ENCODE measurements at places on chromosomes 4 and X.

DNA sequence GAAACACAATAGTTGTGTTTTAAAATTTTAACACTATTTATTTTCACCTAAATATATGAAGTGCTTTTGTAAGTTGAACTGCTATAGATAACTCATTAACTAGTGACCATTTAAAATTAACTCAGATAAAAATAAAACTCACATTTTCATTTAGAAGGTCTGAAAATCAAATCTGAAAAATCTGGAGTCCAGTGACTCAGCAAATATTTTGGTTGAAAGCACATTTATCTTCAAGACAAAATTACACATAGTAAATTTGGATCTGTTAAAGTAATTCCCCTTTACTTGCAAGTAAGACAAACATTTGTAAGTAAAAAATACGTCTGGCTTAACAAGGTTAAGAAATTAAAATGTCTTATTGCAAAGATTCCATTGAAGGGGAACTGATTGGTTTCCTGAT lies 589.1 kb downstream of the TRIML1 start:
- no peak for DNase-seq

DNA sequence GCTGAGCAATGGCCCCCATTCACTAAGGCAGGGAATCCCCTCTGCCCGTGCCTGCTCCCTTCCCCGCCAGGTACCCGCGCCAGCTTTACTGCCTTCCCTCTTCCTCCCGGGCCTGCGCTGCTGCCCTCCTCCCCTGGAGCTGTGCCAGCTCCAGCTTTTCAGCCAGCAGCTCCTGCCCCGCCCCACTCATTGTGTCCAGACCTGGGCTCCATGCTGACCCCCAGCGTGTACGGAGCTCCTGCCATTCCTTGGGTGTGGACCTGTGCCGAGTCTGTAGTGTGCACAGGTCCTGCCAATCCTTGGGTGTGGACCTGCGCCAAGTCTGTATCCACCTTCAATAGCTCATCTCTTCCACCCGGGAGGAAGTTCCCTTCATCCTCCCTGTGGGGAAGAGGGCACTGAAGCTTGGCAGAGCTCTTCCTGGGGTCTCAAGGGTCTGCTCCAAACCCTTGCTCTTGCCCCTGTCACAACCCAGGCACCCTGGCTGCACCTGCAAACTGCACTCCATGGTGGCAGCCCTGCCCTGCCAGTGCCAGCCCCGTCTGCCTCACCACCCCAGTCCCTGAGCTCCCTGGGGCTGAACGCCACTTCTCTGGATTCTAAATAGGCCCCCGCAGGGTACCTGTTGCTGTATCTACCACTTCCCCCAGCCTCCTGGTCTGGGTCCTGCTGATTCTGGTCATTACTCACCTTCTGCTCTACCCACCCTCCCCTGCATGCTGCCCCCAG lies 63.9 kb downstream of the TRMT44 start:
- no peak for DNase-seq

DNA sequence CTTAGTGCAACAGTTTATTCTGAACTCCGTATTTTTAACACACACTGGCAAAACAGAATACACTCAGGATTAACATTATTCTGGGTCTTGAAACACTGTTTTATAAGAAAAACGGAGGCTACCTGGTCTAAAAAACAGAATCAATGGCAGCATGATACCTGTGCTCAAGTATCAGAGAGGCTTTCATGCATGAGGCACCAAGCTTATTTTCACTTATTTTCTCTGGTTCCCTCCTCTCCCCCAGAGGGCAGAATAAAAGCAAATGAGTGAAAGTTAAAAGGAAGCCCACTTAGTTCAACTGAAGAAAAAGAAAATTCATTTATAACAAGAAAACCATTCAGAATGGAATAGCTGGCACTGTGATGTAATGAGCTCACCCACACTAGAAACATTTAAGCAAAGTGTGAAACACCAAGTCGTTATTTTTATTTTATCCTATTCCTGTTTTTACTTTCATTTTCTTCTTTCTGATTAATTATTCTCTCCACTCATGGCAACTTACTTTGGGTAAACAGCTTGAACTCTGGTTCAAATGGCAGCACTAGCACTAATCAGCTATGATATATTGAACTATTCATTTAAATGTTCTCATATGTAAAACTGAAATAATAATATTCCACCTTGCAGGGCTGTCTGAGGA lies 211.8 kb downstream of the PPP3CA start:
- DNase-seq = no peak

DNA sequence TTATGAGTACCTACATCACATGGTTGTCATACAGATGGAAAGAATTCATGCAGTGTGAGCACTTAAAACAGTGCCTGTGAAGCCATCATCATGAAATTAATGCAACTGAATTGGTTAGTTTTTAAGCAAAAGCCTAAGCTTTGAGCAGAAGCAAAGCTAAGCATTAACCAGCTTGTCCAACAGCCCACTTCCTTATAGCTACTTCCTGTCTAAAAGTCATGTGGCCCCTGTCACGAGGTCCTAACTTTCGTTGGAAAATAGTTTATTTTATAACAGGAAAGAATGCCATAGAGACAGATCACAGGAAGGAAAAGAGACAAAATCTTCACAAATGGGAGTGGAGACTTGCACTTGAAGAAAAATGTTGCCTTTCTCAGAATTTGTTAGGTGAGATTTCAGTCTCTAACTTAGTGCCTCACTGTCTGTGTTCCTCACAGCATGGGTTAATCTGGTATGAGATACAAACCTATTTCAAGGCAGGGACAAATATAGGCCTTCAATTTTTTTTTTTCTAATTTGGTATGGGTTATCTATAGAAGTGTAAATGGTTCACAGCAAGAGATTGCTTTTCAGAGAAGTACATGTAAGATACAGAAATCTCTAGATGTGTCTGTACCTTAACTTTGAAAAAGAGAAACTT lies 27.7 kb upstream of the VCX start:
- no peak for DNase-seq

DNA sequence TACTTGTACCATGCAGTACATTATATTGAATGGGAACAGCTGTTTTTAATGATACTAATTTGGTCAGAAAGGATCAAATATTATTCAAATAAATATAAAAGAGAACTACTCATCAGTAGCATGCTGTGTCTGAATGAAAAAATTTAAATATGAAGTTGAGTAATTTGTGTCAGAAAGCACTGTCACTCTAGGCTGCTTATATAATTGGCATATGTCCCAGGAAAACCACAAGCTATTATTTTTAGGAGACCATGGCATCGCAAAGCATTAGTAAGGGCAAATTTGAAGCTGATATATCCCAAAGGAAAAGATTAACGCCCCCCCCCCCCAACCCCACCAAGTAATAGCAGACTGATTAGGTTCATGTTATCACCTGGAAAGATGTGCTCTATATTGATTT lies 388.5 kb upstream of the SPANXN4 start:
- no peak for DNase-seq

DNA sequence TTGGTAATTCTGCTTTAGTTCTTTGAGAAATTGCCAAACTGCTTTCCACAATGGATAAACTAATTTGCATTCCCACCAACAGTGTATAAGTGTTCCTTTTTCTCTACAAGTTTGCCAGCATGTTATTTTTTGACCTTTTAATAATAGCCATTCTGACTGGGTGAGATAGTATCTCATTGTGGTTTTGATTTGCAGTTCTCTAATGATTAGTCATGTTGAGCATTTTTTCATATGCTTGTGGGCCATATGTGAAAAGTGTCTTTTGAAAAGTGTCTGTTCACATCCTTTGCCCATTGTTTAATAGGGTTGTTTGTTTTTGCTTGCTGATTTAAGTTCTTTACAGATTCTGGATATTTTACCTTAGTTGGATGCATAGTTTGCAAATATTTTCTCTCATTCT lies 25.9 kb downstream of the ENPEP start:
- DNase-seq = no peak

DNA sequence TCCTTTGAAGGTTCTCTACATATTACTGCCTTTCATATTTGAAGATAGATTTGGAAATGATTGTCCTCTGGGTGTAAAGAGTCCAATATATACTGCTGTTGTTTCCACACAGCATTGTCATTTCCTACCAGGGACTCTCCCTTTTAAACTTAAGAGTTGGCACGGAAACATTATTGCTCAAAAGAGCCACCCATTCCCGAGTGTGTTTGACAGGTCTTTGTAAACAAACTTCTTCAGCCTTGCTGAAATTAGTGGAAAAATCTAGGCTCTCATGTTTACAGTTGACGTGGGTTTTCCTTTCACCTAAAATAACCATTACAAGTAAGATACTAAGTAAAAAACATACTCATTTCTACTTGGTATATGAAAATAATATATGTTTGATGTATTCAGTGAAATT lies 111.4 kb upstream of the LIMCH1 start:
- DNase-seq = no peak

DNA sequence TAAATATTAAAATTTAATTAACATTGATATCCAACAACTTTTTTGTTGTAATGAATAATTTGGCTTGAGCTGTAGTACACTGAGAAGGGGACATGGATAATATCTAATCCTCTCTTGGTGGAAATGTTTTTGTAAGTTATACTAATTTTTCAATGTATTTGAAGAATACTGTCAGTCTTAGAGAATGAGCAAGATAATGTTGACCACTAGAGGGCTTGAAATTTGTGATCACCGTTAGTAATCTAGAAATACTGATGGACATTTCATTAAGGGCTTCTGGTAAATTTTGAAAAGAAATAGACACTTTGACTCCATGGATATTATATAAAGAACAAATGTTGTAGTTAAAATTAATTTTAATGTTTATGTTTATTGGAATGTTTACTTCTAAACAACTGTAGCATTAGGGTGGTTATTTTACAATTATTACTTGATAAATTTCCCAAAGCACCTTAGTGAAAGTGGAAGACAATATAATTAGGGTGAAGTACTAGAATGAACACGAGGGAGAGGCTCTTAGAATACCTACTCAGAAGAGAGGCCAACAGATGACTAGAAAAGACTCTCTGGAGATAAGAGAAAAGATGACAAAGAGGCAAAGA lies 20.0 kb upstream of the CAMK2D start:
- peak; percentile 24 for DNase-seq

- DNase-seq = no peak
Measured at GRCh38 chrX:47573341-47574075, 8.7 kb upstream of the TIMP1 start.

GRCh38 chr4:56531823-56532222 lies 26.2 kb downstream of the ARL9 start:
- no peak for DNase-seq

- no peak for DNase-seq
Measured at GRCh38 chr4:185599553-185600243, 64.4 kb upstream of the PDLIM3 start.

- DNase-seq = peak; percentile 63
Measured at GRCh38 chr4:129641179-129641578, 545.2 kb downstream of the C4orf33 start.

DNA sequence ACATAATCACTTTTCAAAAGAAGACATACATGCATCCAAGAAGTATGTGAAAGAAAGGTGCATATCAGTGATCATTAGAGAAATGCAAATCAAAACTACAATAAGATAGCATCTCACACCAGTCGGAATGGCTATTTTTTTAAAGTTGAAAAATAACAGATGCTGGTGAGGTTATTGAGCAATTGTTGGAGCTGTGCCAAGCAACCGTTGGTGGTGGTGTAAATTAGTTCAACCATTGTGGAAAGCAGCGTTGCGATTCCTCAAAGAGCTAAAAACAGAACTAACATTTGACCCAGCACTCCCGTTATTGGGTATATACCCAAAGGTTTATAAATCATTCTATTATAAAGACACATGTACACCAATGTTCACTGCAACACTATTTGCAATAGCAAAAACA lies 14.2 kb downstream of the COX7B2 start:
- no peak for DNase-seq

DNA sequence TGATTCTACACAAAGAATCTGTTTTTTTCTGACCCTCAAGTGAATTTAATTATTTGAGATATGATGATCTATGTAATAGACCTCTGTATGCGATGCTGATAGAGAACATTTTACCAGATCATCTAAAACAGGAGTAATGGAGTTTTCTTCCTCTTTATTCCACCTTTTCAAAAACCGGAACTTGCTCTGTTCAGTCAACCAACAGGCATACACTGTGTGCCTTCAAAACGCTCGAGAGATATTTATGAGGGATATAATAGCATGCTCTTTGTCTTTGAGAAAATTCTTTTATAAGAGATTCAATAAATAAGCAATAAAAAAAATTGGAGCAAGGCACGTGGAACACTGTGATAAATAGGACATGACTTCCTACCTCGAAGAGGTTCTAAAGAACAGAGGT lies 2.0 kb downstream of the NYX start:
- DNase-seq = no peak

DNA sequence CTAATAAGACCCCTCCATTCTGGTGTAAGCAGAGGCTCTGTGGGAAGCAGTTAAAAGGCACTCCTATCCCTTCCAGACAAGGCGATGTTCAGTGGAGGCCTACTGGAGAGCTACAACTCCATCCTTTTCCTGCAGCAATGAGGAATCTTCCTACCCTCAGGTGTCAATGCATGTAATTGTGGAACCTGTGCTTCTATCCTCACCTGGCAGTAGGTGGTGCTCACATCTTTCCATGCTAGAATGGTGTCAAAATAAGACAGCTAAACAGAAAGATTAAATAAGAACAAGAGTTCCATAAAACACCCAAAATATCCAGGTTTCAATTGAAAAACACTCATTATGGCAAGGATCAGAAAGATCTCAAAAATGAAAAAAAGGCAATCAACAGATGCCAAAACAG lies 224.6 kb downstream of the IL15 start:
- peak; percentile 30 for DNase-seq

GRCh38 chr4:145281951-145282350 lies 101.6 kb upstream of the OTUD4 start:
- DNase-seq = no peak

- DNase-seq = no peak
Measured at GRCh38 chr4:22412013-22412412, 103.9 kb downstream of the ADGRA3 start.

GRCh38 chrX:13716455-13716854 lies 18.0 kb downstream of the TRAPPC2 start:
- DNase-seq = no peak

GRCh38 chr4:17187003-17187402 lies 288.6 kb upstream of the LDB2 start:
- DNase-seq = no peak

- no peak for DNase-seq
Measured at GRCh38 chrX:46698691-46699090, 60.2 kb downstream of the SLC9A7 start.

- DNase-seq = no peak
Measured at GRCh38 chr4:140645614-140646412, 77.1 kb upstream of the UCP1 start.

DNA sequence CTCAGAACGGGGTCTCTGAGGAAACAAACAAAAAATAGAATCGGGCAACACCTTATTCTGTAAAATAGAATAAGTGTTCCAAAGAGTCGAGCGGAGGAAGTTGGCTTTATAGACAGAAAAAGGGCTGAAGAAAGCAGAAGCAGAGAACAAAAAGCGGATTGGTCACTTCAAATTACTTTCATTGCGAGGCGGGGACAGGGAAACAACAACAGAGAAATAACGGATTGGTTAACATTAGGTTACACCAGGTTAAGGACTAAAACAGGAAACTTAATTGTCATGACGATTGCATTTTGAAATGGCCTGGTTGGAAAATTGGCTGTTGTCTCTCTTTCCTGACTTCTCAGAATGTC lies 433 bp upstream of the COQ2 start:
- DNase-seq = no peak

GRCh38 chrX:63918611-63919010 lies 133.6 kb upstream of the ARHGEF9 start:
- no peak for DNase-seq

- peak; percentile 49 for DNase-seq
Measured at GRCh38 chr4:4524364-4524763, 17.5 kb downstream of the STX18 start.

- DNase-seq = no peak
Measured at GRCh38 chr4:138158746-138159297, 83.3 kb downstream of the SLC7A11 start.

Data from Jurkat, Clone E6-1 (cell line).